ENCODE measurements at places on chromosomes 7 and 10.
A peak's percentile ranks its signal among the peaks of the same experiment; 100 is the strongest.

DNA sequence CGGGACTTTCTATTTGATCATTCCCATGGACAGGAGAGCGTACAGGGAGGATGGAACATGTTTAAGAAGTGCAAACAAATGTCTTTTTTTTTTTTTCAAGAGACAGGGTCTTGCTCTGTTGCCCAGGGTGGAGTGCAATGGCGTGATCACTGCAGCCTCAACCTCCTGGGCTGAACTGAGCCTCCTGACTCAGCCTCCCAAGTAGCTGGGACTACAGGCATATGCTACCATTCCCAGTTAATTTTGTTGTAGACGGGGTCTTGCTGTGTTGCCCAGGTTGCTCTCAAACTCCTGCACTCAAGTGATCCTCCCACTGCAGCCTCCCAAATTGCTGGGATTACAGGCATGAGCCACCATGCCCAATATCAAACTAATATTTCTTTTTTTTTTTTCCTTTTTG is 40.5 kb downstream of the SPDYE5 start:
- DNase-seq = no peak

DNA sequence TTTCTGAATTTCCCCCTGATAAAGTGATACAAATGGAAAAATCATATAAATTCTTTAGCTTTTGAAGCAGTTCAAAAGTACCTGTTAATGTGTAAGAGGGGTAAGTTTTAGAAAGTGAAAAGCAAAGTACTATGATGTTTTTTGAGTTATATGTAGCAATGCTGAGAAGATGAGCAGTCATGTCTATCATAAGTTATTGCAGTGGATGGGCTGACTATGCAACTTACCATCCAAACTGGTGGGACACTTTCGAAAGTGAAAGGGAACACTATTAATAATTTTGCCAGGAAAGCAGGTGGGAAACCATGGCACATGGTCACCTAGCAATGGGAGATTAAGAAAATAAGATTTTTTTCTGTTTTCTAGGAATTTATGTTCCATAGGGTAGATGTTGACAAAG is 4.1 kb downstream of the MINPP1 start:
- DNase-seq = no peak

DNA sequence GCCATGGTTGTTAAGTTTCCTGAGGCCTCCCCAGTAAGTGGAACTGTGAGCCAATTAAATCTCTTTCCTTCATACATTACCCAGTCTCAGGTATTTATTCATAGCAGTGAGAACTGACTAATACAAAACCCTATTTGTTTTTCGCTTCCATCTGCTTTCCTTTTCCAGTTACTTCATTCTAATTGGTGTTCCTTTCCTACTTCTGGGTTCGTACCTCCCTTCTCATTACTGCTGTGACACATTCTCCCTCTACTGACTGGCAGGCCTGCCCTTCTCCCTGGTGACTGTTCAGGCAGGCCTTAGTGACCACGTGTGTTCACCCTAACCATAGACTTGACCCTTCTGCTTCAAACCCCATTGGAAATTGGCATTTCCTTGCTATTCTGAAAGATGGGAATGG is 37.7 kb downstream of the MTURN start:
- no peak for DNase-seq

DNA sequence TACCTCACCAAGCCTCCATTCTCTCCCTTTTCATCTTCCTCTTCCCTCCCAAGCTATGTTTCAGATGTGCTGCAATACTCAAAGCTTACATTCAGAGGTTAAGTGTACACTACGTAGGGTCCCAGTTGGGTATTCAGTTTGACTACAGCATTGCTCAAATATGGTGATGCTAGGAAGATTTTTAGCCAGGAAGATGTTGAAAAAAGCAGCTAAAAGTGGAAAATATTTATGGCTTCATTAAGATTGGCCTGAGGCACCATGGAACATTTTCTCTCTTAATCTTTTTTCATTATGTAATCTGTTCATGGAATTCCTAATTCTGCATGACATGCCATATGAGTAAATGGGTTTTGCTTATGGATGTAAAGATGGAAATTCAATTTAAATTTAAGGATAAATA is 72.0 kb upstream of the ABCB5 start:
- no peak for DNase-seq

DNA sequence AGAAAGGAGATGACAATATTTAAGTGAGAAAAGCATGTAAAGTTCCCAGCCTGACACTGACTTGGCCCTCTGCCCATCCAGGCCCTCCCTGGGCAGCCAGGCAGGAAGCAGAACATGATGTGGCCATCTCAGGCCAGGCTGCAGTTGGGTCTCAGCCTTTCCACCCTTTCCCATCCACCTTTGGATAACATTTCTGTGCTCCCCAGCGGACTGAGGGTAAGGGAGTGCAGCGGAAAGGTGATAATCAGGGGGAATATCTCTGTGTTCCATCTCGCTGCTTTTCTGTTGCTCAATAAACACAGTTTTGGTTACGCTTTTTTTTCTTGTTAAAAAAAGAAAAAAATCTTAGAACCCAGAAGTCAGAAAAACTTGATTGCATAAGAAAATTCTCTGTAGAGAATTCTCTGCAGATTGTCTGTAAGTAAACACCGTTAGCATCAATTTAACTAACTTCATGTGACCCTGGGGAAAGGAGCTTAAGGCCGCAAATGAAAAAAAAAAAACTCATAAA is 37.2 kb upstream of the TARP start:
- no peak for DNase-seq

- DNase-seq = no peak
Measured at GRCh38 chr7:73423519-73424488, 9.8 kb upstream of the FZD9 start.

DNA sequence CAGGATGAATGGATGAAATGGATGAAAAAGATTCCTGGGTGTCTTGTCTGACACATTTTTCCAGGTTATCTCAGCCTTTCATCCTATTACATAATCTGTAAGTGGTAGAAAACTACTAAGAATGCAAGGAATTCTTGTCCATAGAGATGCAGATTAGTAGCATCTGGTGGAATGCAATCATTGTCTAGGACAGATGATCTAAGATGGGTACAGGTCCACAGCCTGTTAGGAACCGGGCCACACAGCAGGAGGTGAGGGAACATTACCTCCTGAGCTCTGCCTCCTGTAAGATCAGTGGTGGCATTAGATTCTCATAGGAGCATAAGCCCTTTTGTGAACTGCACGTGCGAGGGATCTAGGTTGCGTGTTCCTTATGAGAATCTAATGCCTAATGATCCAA is 225.0 kb downstream of the CALN1 start:
- DNase-seq = no peak

- no peak for DNase-seq
Measured at GRCh38 chr7:137728426-137728825, 118.3 kb downstream of the DGKI start.

GRCh38 chr7:82757-83155 is 109.6 kb upstream of the FAM20C start:
- no peak for DNase-seq

GRCh38 chr7:145718129-145718528 is 398.5 kb upstream of the CNTNAP2 start:
- DNase-seq = no peak

DNA sequence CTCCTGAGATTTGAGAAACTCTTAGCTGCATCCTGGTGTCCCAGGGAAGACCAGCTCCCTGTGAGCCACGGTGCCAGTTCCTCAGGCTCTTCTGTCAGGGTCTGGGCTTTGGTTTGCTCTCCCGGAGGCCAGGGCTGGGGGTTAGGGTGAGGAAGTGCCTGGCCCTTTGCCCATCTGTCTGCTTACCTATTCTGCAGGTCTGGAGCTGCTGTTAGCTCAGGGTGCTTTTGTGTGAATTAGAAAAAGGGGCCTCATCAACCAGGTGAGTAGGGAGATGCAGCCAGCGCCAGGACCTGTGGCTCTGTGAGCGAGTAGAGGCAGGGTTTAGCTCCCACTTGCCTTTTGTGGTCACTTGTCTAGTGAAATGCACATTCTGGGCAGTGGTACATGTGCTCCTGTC is 109.4 kb downstream of the DOCK1 start:
- no peak for DNase-seq

DNA sequence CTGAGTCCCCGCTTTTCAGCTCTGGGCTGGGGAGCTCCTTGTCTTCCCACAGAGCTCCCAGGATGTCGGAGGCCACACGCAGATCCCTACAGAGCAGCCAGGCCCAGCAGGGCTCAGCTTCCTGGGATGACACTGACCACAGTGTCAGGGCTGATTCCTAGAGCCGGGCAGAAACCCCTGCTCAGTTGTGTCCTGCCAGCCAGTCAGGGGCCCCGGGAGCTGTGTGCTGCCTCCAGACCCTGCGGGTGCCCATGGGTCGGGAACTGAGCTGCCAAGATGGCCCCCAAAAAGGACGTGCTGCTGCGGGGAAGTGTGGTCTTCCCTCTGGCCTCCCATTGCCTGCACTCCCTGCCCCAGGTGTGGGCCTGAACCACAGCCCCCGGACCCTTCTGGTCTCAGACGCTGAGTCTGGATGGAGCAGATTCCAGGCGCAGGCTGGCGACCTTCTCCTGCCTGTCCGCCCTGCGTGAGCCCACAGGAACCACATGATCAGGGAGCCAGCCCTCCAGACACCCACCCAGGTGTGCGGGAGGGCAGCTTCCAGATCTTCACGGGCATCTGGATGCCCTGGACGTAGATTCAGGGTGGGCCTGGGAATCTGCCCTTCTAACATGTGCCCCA is 217.4 kb downstream of the MAD1L1 start:
- no peak for DNase-seq

GRCh38 chr7:127667017-127667670 is 15.2 kb downstream of the SND1 start:
- DNase-seq = no peak

DNA sequence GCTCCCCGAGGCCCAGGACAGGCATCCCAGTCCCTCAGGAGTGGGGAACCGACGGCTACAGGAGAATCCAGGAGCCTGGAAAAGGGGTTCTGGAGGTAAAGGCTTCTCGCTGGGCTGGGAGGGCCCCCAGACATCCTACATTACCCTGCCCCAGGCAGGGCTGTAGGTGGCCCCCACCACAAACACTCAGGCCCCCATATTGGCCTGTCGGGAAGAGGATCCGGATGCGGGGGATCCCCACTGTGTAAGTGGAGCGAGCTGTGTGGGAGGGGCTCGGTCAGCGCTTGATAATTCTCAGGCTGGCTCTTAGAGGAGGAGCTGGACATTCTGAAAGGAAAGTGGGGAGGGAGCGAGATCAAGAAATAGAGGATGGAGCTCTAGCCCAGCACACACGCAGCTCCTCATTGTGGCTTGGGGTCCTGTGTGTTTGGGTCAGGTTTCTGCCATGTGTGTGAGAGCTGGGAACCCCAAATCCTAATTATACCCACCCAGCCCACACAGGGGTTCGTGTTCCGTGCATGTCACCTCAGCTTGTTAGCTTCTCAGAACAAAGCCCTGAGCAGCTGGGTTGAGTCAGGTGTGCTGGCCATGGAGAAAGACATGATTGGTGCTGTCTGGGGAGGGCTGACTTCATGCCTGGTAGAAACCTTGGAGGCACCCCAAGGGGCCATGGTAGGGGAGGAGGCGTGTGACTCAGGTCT is 49.4 kb downstream of the ZNF467 start:
- no peak for DNase-seq

GRCh38 chr7:12389089-12389700 is 14.5 kb downstream of the VWDE start:
- DNase-seq = peak; percentile 19

DNA sequence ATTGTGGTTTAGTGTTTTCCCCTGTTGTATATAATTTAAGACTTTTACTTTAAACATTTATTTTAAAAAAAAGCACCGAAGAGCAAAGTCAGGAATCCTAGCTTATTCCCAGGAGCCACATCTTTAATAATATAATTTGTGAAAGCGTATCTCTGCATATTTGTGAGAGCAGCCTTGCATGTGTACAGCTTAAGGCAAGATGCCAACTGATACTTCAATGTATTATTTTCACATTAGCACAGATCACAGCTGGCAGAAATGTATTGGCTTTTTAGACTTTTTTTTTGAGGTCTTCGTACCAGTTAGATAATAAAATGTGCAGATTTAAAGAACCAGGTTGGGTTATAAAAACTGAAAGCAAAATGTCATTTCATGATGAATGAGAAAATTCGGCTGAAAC is 845.7 kb upstream of the POT1 start:
- no peak for DNase-seq

DNA sequence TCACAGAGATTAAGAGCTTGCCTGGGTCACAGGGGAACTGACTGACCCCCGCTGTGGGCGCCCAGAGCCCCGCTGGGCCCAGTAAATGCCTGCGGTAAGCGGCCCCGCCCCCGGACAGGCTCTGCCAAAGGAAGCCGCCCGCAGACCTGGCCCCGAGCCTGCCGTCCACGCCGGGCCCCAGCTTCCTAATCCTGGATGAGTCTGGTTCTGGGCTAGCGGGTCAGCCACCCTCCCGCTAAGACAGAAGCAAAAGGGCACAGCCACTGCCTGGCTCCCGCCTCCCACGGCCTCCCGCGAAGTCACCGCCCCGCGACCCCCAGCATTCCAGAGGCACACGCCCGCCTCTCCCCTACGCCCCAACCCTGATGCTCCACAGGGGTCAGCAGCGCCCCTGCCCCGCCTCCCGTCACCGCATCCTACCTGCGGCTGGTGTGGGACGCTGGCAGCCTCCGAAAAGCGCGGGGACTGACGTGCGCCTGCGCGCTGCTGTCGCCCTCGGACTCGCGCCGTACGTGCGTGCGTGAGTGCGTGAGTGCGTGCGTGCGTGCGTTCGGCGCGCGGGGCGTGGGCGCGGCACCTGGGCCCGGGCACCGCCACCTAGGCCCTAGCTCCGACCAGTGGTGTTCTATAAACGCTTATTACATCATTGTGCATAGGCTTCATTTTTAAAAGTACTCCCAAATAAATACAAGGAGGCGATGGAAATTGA is at the start of gene FIGNL1:
TSS of gene FIGNL1 (minus strand) at position 470 of the 709 bp plus-strand sequence. CDS start 3,063 bp downstream, outside the sequence.
- peak; percentile 66 for DNase-seq

GRCh38 chr7:36945612-36946400 is 221.5 kb upstream of the AOAH start:
- DNase-seq = no peak

DNA sequence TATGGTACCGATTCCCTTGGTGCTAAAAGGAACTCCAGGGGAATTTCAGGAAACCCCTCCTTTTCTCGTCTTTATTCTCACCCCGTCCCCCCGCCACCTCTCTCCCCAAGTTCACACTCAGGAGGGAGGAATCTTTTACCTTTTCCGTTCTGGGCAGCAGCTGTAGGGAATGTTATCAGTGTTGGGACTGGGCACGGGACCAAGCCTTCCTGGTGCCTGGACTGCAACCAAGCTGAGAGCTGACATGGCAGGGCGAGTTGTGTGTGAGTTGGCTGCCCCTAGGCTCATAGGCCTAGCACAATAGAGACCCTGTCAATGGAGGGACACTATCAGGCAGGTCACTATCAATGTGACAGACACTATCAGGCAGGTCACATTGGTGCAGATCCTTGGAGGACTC is 121.4 kb downstream of the TCF7L2 start:
- DNase-seq = no peak

Measured in activated CD4-positive, alpha-beta T cell treated with anti-CD3 and anti-CD28 coated beads, Interleukin-2, amount 50 U/mL, for 24 hours (primary cell).